ENCODE measurements at places on chromosomes 1 and 21.
A peak's percentile ranks its signal among the peaks of the same experiment; 100 is the strongest.

- DNase-seq: no peak
These were observed 16.0 kb downstream of the ITPKB start for GRCh38 chr1:226722901-226723656.

- DNase-seq: no peak
These were observed 101.5 kb upstream of the RUNX3 start for GRCh38 chr1:25031601-25031965.

DNA sequence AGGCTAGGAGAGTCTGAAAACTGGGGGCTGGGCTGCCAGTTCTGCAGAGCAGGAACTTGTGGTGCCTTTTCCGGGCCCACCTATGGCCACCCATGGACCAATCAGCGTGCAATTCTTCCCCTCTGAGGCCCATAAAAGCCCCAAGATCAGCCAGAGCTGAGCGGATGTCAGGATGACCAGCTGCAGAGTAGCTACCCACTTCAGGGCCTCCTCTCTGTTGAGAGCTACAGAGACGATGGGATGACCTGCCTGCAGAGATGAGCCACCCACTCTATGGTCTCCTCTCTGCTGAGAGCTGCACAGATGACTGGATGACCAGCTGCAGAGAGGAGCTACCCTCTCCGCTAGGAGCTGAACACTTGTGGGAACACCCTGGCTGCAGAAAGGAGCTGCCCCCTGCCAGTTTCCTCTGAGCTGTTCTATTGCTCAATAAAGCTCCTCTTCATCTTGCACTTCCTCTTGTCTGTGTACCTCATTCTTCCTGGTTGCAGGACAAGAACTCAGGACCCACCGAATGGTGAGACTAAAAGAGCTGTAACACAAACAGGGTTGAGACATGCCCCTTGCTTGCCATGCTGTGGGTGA, 12.8 kb upstream of the AADACL4 start:
- DNase-seq: no peak

DNA sequence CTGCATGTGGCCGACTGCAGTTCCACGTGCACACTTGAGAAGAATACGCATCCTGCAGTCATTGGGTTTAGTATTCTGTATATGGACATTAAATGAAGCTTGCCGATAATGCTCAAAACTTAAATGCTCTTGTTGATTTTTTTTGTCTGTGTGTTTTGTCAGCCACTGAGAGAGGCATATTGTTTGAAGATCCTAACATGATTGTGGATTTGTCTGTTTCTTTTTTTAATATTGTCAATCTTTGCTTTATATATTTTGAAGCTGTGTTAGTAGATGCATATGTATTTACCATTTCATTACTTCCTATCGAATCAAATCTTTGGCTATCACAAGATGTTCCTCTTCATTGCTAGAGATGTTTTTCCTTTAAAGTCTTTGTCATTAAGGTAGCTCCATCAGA, 73.2 kb downstream of the FHAD1 start:
- DNase-seq: no peak

- no peak for DNase-seq
These were observed 2164.2 kb downstream of the NCAM2 start for GRCh38 chr21:23162198-23162946.

DNA sequence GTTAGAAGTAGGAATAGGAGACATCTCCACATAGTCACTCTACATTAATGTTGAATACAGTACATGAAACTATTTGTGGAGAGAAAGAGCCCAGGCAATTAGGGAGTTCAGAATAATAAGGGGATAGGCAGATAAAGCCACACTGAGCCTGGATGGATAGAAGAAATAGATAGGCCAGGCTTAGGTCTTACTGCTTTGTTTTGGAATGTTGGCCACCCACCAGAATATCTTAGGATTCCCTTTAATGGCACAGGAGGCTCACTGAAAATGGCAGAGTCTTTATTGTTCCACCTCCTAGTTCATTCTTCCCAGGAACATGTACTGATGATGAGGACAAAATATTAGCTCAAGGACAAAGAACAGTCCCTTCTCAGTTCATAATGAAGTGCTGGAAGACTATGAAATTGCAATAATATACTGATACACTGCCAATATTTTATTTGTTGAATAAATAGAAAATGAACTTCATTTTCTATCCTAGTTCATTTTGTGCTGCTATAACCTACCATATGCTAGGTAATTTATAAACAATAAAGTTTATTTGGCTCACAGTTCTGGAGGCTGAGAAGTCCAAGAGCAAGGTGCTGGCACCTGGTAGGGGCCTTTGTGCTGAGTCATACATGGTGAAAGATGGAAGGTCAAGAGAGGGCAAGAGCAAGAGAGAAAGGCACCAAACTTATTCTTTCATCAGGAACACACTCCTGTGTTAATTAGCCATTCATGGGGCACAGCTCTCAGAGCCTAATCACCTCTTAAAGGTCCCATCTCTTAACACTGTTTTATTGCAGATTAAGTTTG, 87.3 kb downstream of the TBX15 start:
- DNase-seq: no peak

DNA sequence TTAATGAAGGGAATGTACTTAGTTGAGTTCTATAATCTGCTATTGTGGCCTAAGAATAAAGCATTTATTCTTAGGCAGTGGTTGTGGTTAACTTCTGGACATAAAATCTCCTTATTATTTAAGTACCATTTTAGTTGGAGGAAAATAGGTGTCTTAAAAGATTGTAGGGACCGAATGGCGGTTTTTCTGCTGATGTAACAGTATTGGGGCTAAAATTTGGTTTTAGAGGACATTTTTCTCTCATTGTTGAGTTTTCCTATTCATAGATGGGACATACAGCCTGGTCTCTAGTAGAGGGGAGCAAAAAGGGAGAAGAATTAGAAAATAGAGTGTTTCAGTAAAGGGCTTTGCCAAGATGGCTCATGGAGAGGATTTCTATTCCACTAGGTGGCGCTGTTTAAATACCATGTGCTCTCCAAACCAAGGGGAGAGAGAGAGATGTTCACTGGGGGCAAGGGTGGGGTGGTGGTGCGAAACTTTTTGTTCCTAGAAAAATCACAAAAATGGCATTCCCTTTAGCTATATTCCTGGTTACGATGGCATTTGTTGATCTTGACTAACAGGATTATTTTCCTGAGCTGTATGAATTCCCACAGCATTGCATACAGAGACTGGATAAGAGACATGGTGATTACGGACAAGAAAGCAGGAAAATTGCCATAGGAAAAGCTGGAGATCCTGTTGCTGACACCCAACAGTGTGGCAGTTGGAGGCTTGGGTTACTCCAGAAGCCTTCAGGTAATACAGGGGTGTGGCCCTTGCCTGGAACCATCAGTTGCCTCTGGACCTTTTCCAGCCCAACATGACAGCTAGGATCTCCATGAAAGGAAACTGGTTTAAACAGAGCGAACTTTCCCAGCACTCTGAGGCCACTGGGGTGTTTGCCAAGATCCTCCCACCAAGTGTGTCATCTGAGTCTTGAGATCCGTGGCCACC, 18.2 kb upstream of the FCGR2A start:
- peak; percentile 58 for DNase-seq

- no peak for DNase-seq
These were observed 371.7 kb upstream of the LRRC7 start for GRCh38 chr1:69196071-69196470.

DNA sequence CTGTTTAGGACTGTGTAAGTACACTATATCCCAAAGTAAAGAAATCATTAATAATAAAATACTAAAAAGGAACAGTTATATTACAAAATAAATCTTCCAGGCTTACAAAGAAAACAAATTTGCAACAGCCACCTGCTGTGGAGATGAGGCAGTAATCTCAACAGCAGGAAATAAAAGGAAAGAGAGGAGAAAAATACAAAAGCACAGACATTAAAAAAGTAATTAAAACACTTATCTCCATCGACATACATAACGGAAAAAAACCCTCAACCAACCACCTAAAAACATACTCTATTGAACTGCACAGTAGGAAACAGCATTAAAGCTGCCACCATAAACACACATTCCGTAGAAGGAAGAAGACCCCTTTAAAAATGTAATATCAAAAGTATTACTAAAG, 317.6 kb downstream of the DPYD start:
- DNase-seq: no peak

DNA sequence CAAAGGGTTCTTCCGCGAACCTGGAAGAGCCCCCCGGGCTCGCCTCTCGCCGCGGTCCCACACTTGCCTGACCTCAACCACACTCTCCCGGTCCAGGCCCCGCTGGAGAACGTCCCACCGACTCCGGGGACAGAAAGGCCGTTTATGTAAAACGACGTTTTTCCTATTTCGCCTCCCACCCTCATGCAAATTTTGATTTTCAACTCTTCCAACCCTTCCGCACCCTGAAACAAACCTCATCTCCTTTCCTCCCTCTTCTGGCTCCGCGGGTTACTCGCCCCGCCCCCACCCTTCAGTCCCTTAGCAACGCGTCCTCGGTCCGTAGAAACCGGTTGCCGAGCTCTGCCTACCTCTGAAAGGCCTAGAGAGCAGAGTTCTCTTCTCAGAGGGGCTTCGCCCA, at the start of gene C1orf141:
Gene C1orf141 (minus strand): TSS at position 276 of the 400 bp plus-strand sequence. CDS start 7,730 bp downstream, outside the sequence.
- peak; percentile 1 for DNase-seq

DNA sequence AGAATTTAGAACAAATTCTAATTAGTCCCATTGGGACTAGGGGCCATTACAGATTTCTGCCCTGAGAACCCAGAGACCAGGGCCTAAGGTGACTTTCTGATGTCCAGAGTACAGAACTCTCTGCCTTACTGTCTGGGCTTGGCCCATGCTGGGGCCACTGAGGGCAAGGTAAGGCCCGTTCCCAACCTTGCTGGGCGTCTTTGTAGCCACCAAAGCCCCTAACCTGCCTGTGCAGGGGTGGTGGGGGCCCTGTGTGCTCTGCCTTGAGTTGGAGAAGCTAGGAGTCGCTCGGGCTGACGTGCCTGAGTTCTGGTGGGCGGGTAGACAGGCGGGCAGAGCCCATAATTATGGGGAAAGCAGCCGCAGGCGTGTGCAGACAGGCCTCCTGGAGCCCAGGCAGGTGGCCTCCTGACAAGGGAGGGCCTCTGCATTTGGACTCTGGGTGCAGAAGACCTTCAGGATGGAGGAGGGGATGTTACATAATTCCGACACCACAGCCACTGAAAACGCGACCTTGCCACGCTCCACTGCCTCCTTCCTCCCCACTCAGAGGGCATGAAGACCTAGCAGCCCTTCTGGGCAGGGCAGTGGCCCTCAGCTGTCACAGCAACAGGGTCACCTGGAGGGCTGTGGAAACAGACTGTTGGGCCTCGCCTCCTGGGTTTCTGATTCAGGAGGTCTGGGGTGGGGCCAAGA, 239.9 kb upstream of the TMEM51 start:
- DNase-seq: no peak

- DNase-seq: no peak
These were observed 7.9 kb upstream of the IBA57 start for GRCh38 chr1:228157729-228158126.

DNA sequence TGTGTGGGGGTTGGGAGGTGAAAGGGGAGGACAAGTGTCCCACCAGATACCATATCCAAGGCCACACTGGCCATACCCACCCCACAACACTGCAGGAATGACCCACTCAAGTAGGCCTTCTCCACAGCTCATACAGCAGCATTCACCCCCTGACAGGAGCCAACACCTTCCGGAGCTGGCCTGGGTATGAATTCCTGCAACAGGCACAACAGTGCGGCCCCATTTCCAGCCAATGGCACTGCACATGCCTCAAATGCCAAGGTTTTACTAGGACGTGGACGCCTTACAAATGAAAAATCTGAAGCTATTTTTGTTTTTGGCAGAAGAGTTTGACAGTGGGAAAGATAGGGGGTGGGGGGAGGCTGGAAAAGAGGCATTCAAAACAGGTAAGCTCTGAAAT, 2.0 kb downstream of the KCND3 start:
- no peak for DNase-seq

GRCh38 chr1:157574836-157575235, 22.5 kb upstream of the FCRL5 start:
- no peak for DNase-seq

GRCh38 chr1:245500546-245500945, 345.8 kb downstream of the KIF26B start:
- peak; percentile 55 for DNase-seq

Data from fibroblast of the conjunctiva (primary cell).